ENCODE measurements at places on chromosomes 4 and X. TPM values are rescaled to one million over a fixed set of nuclear protein-coding genes. Genes with fewer than 3 reads are reported as not detected.
A peak's percentile ranks its signal among the peaks of the same experiment; 100 is the strongest.

Gene SPANXC
- not detected for total RNA-seq

- no peak for DNase-seq
Measured at GRCh38 chrX:101416691-101417090, 8.7 kb downstream of the HNRNPH2 start.

DNA sequence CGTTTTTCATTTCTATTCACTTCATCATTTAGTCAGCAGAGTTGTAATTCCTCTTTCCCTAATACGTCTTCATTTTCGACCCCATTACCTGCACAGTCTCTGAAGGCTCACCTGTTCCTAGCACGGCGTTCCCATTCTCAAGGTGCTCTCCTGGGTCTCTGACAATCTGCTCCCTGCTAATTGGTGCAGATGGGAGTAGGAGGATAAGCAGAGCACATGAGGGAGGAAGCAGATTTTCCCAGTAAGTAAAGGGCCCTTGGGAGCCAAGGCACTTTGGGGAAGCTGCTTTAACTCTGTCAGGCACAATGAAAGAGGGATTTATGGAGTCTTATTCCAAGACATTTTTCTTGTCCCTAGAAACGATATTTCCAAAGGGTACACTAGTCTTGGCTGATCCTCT, 466.4 kb downstream of the STIM2 start:
- DNase-seq, result no peak

DNA sequence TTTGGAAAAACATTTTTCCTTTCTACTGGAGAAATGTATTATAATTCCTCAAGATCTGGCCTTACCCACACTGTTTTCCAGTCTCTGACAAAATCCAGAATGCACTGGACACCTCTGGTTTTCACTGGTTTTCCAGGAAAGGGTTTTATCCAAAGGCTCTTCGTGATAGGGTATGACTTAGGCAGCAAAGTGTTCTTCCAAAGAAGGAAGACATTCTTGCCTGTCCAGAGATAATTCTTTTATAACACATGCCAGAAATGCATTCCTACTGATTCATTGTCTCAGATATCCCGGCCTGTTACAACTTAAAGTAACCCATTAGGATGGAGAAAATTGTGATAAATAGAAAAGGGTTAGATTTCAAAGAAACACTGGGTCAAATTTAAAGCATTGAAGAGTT, 2343.1 kb downstream of the PCDH7 start:
- DNase-seq, result peak; percentile 12

Gene ARR3
- total RNA-seq, result not detected

- no peak for DNase-seq
Measured at GRCh38 chr4:151729731-151730559, 30.9 kb downstream of the GATB start.

GRCh38 chr4:121266982-121267381, 102.9 kb upstream of the TNIP3 start:
- no peak for DNase-seq

DNA sequence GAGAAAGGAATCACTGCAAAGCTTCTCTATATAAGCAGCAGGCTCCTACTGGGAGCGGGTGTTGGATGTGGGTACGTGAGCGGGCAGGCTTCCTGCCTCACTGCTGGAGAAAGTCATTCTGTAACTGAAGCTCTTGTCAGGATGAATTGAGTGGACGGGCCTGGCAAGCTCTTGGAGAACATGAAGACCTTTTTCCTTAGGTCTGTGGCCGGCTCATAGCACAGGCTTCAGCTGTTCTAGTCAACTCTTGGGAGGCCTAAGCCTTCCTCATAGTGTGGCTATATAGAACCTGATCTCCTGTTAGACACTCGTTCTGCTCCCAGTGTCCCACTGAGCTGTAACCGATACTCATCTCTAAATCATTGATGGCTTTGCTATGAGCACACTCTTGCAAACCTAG, 108.2 kb upstream of the GPC4 start:
- DNase-seq, result no peak

GRCh38 chr4:21628916-21629610, 319.5 kb downstream of the KCNIP4 start:
- no peak for DNase-seq

Gene TBX22
- not detected for total RNA-seq

DNA sequence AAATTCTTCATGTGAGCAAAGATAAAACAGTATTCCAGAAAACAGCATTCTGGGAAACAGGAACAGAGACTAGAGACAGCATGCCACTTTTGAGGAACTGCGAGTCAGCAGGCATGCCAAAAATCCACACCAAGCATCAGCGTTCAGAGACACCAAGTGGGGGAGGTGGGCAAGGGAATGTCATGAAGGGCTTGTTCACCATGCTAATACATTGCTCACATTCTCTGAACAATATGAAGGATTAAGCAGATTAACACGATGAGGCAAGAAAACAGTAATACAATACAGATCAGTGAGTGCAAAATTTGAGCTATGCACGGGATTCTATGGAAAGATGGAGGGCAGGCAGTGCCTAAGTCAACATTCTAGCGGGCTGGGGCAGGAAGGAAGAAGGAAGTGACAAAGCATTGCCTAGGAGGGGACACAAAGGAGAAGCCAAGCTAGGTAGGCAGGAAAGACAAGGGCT, 278.3 kb downstream of the FBXW7 start:
- no peak for DNase-seq

GRCh38 chr4:98601708-98602107, 56.7 kb downstream of the TSPAN5 start:
- no peak for DNase-seq

- DNase-seq, result no peak
Measured at GRCh38 chr4:111773858-111774257, 371.4 kb upstream of the FAM241A start.

Gene MTTP
- 3.8 TPM for total RNA-seq

DNA sequence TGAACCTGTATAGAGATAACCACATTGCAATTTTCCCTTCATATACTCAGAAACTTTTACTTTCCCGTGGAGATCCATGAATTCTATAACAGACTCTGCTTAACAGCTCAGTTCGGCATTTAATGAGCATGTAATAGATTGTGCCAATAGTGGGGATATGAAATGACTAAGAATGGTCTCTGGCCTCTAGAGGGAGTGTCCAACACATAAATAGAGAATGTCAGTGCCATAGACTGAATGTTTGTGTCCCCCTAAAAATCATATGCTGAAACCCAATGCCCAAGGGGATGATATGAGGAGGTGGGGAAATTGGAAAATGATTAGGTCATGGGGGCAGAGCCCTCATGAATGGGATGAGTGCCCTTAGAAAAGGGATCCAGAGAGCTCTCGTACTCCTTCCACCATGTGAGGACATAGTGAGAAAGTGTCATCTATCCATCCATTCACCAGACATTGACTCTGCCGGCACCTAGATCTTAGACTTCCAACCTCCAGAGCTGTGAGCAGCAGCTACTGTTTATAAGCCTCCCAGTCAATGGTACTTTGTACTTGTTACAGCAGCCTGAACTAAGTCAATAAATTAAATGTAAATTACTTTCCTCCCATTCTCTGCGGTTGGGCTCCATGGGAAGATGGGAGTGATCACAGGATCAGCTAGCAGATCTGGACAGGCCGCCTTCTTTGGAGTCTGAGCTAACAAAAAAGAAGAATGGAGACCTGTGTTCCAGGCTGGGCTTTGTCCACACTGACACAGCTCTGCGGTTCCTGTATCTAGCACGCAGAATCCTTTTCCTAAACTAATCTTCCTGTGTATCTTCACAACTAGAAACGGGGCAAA, 28.1 kb upstream of the HPSE start:
- peak; percentile 26 for DNase-seq

DNA sequence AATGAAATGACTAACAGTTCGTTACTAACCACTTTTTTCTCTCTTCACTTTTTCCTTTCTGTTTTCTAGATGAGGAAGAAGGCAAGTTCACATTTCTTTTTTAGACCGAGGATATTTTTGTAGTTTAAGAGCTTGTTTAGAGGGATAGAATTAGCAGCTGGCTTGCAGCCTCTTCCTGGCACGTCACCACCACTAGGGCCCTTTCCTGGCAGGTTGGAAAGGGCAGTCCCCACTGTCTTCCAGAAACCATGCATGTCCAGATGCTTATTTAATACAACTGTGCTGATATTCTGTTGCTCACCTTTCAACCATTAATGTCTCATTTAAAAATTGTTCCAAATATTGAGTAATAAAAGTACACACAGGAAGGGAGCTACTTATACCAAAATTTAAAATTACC, 209.5 kb upstream of the PACRGL start:
- no peak for DNase-seq

DNA sequence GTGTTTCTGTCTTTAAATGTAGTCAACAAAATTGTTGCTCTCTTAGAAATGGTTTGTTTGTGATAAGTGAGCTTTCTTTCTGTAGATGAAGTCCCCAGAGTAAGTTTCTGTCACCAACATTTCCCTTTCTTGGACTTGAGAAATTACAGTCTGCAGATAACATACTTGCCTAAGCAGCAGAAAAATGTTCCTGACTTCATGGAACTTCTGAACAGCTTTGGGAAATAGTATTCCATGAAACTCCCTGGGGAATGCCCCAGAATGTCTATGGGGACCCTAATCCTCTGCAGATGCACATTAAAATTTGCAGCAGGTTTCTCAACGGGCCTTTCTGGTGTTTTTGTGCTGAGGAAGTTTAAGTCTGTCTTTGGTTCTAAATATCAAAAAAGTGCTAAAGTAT, 38.6 kb upstream of the NEIL3 start:
- DNase-seq, result no peak

Gene SLC10A6
- 0.81 TPM for total RNA-seq

DNA sequence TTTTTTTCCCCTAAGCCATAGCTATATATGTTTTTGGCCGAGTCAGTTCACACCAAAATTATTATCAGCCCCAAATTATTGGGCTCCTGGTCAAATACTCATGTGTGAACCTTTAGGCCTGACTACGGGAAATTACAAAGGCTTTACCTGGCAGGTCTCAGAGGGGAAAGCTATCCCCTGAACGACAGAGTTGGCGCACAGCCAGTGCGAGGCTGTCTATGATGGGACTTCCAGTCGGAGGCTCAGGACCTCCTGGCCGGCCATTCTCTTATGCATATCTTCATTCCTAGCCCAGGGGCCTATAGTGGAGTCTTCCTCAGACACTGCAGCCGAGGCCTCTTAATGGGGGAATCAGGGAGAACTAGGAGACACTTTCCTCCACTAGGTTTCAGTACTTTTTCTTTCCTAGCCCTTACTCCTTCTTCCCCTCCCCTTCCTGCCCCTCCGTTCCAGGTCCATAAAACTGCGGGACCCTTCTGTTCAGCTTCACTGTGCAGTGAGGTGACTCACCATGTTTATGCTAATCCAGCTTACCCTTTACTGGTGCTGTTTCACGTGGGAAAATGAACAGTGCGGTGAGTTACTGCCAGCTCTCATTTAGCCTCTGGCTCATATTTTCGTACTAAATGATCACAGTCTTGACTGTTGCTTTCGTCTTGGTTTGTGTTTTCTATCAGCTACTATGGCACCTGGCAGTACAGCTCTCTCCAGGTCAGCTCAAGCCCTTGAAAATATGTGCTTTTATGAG, 533.9 kb downstream of the FSTL5 start:
- DNase-seq, result no peak

Gene PSAPL1
- total RNA-seq, result not detected

GRCh38 chr4:41514766-41515481, 23.0 kb upstream of the LIMCH1 start:
- DNase-seq, result no peak

Gene RRH
- 0.23 TPM for total RNA-seq

Gene SUPT20HL2
- total RNA-seq, result not detected

Gene SPOCK3
- total RNA-seq, result 2.3 TPM

DNA sequence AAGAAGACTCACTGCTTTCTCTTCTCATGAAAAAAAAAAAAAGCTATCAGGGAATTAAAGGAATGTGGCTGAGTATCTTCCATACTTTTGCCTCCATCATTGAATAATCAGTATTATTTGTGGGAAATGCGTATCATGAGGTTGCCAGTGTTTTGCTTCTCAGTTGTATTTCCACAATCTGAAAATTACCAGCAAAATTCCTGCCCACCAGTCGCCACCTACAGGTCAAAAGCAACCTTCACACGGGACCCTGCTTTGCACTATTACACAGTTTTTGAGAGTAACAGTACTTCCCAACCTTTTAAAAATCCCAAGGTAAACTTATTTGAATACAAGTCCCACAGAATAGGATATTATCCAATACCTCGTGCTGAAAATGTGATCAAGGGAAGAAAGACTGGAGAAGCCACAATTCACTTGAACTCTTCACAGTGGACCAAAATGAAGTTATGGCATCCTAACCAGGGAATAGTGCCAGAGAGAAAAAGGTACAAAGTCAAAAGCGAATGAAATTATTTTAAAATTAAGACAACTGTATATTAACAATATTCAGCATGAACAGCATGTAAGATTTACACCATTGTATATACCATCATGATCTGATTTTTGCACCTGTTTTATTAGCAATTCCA, 30.4 kb downstream of the PGRMC1 start:
- DNase-seq, result no peak

DNA sequence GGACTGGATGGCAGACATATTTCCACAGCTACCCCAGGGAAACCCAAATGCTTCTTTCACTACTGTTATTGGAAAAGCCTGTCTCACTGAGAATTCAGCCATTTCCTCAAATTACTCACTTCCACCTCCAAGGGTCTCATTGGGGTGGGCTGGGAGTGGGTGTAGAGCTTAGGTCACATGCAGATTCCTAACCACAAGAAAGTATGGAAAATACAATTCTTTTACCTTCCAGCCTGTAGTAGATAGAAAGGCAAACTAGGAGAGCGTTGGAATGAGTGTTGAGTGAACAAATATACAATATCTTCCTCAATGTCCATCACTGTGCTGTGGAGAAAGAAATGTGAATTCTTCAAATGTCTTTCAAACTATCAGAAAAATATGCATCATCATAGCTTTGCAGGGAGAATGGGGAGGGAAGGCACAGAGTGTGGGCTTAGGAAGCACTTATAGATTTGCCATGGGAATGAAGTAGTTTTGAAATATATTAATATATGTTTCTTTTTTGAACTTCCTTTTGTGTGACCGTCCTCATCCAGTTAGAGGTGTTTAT, 245.3 kb upstream of the JADE1 start:
- no peak for DNase-seq

DNA sequence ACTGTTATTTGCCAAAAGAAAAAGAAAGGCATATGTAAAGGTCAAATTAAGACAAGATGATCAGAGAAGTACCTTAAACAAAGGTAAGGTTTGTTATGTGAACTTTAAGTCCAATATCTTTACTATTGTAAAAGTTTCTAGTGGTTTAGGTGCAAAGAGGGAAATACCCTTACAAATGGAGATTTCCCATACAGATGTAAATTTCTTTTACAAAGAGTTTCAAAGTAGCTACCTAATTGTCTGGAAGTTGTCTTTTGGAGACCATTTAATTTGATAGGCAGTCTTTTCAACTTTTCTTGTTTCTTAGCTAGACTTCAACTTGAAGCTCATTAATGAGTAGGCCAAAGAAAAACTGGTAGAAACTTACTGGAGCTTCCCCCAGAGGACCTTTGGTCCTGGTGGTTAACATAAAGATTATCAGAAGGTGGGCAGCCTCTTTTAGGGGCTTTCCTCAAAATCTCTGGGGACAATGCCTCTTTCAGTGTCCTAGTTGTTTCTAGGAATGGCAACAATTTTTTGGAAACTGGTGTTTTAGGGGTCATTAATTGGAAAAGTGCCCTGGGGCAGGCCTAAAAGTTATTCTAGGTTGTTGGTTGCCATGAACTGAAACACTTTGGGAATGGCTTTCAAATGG, 297.3 kb downstream of the GUCY2F start:
- no peak for DNase-seq

Data from mucosa of gallbladder (tissue), 1 donor.